ENCODE measurements at places on chromosomes 7 and 10.
A peak's percentile ranks its signal among the peaks of the same experiment; 100 is the strongest.

DNA sequence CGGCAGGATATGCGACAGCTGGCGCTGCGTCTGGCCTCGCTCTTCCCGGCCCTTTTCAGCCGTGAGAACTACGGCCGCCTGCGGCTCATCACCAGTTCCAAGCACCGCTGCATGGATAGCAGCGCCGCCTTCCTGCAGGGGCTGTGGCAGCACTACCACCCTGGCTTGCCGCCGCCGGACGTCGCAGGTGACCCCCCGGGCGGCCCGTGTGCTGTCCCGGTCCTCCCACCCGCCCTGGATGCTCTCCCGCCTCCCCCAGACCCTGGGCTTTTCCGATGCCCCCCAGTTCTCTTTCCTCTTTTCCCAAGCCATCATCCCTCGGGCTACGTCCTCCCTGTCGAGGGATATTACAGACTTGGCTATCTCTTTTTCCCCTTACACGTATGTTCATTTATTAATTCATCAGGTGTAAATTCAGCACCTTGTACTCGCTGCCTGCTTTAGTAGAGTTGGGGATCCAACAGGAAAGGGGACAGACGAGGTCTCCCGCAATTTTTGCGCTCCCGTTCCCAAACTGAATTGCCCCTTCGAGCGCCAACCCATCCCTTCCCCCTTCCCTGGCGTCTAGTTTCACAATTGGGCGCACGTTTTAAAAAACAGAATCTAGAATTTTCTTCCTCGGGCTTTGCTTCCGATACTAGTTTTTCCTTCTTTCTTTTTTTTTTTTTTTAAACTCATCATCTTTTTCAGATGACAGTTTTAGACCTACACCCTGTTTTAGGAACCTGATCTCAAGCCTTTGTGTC, 846 bp downstream of the MINPP1 start:
- peak; percentile 18 for DNase-seq

- no peak for DNase-seq
Measured at GRCh38 chr10:119161680-119162451, 3.6 kb downstream of the SFXN4 start.

DNA sequence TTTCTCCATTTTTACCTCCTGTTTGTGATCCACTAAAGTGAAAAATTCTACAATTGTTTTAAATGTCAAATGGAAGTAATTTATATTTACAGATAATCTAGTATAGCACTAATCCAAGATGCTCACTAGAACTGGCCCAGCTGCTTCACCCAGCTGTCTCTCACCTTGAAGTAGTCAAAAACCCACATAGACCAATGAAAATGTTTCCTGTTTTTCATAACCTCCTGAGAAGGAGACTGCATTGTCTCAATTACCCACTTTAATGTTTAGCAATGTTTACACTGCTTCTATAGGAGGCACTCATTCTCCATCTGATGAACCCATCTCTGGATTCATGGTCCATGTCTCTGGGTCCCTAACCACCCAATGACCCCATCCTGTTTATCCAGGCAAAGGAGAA, 56.1 kb upstream of the ADO start:
- no peak for DNase-seq

DNA sequence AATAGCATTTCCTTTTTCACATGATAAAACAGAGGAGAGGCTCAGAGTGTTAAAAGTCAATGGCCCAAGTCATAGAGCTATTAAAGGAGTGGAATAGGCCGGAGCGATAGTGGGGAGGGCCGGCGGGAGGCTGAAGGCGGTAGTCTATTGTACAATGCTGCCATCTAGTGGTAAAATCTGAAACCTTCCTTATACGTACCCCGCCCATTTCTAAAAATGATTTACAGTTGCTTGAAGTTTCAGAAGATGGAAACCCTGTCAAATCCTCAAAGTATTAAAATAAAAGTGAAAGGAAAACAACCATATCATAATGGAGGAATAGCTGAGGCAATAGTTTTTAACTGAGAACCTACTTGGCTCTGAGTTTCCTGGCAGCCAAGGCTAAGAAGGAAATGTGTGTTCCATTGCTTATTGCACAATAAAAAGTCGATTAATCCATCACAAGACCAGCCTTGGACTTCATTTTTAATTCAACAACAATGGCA, 209.1 kb downstream of the CCSER2 start:
- no peak for DNase-seq

- DNase-seq = no peak
Measured at GRCh38 chr7:2860627-2861133, 16.6 kb upstream of the GNA12 start.

DNA sequence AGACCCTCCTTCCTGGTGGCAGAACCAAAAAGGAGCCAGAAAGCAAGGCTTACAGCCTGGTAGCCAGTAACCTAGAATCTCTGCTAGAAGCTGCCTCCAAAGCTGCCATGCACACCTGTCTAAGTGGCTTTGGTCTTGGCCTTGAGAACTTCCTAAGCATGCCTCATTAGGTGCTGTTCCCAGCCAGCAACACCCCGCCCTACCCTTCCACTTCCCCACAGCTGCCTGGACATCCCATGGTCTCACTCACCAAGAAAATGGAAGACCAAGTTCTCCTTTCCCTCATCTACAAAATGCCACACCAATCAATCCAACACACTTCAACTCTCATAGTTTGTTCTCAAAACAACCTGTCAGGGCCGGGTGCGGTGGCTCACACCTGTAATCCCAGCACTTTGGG, 4.2 kb downstream of the PSAP start:
- DNase-seq = no peak

Data from stimulated activated CD8-positive, alpha-beta memory T cell treated with anti-CD3 and anti-CD28 coated beads, Interleukin-2, amount 100 ng/mL, for 1 hour (primary cell).